Right cardiac atrium (tissue), 5 donors: ENCODE measurements at places on chromosomes 3 and 15.

GRCh38 chr3:64179249-64179648 lies 46.0 kb downstream of the PRICKLE2 start:
- DNase-seq, result no peak

GRCh38 chr15:38073178-38073946 lies 138.9 kb downstream of the TMCO5A start:
- DNase-seq, result no peak

GRCh38 chr3:37456270-37456708 lies 281.9 kb upstream of the LRRFIP2 start:
- peak; percentile 94 for DNase-seq

- peak; percentile 87 for DNase-seq
Measured at GRCh38 chr15:89662893-89663626, 7.8 kb upstream of the KIF7 start.
